ENCODE measurements at places on chromosomes 1 and 21. TPM values are rescaled to one million over a fixed set of nuclear protein-coding genes. Genes with fewer than 3 reads are reported as not detected.

- no peak for DNase-seq
These were observed 88.0 kb upstream of the SLFNL1 start for GRCh38 chr1:41109310-41110197.

DNA sequence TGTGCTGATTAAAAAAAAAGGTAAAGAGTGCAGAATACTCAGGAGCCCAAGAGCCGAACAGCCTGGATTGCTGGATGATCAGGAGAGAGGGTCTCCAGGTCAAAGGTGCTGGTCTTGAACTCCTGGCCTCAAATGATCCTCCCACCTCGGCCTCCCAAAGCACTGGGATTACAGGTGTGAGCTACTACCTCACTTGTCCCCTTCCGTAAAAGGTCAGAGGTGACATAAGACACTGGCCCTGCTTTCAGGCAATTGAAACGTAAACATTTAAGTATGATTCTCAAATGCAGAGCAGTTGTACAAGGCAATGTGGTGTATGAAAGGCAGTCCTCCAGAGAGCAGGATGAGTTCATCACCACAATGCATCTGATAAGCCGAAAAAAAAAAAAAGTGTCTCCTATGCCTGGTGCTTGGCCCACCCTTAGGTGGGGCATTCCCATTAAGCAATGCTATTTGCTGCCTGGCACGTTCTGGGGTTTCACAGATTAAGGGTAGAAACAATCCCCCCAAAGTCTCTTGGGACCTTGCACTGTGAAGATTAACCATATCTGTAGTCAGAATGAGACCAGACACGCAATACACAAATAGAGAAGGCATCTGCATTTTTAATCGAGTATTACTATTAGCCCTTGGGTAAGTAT is 47.7 kb downstream of the PARP1 start:
- no peak for DNase-seq

- peak; percentile 85 for DNase-seq
These were observed 149.2 kb upstream of the JUN start for GRCh38 chr1:58932859-58933598.

DNA sequence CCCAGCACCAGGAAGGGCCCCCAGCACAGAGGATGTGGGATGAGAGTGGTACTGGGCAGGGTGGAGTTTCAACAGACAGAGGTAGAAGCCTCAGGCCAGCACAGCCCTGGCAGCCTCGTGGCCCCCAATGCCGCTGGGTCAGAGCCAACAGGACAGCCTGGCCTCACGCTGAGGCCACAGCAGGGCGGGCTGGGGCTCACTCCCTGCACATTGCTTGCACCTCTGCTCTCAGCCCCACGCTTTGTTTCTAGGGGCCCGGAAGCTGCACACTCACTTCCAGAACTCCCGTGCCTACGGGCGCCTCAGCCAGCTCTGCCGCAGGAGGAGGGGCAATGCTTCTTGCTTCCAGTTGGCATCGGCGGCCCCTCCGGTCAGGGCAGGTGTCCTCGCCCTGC is 72.9 kb downstream of the SIK1 start:
- no peak for DNase-seq

DNA sequence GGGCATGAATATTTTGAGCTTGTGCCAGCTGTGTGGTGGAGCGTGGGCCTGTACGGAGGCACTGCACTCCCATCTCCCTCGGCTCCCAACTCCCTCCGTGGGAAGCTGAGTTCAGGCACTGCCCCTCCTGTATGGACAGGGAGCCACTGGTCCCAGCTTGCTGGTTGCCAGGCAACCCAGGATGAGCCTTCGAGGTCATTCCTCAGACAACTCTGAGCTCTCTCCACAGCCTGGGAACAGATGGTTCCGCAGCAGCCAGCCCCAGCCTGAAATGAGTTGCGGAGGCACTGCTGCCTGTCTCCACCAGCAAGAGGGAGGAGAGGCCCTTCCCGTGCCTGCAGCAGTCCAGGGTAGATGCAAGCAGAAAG is 58.4 kb upstream of the TENT5B start:
- no peak for DNase-seq

FCGR1A gene
- total RNA-seq, result 65.3 TPM

ZC3H11A gene
- 74.0 TPM for total RNA-seq

NTNG1 gene
- total RNA-seq, result 9.6 TPM

Measured in lower lobe of right lung (tissue), 2 donors.